ENCODE measurements at places on chromosomes 3 and 15.

- no peak for DNase-seq
These were observed 51.0 kb downstream of the TRANK1 start for GRCh38 chr3:36893826-36894225.

GRCh38 chr3:119324899-119325298 lies 30.7 kb downstream of the ARHGAP31 start:
- no peak for DNase-seq

DNA sequence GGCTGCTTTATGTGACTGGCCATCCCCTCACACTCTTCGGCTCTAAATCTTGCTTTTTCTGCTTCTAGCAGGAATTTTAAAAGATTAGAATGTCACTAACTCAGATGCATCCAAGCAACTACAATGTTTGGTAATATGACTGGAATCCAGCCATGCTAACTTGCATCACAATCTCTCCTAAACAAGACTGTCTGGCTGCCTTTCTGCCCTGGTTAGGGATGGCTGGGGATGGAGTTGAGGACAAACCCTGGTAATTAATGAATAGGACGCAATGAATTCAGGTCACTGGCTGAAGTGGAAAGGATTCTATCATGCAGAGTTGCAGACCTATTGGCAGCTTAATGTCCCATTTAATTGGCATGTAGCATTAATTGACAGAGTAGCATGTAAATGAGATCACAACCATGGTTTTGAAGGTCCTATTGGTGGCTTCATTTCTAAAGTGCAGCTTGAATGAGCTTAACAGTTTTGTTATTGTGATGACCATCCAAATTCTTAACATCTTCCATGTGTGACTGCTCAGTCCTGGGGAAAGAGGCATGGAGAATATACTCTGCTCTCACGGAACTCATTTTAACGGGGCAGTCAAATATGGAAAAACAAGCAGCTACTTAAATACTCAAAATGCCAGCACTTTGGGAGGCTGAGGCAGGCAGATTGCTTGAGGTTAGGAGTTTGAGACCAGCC lies 21.7 kb downstream of the NMNAT3 start:
- DNase-seq = no peak

GRCh38 chr15:43808960-43809678 lies 8.7 kb downstream of the HYPK start:
- no peak for DNase-seq

- DNase-seq = no peak
These were observed 396.6 kb downstream of the SOX2 start for GRCh38 chr3:182108371-182108770.

DNA sequence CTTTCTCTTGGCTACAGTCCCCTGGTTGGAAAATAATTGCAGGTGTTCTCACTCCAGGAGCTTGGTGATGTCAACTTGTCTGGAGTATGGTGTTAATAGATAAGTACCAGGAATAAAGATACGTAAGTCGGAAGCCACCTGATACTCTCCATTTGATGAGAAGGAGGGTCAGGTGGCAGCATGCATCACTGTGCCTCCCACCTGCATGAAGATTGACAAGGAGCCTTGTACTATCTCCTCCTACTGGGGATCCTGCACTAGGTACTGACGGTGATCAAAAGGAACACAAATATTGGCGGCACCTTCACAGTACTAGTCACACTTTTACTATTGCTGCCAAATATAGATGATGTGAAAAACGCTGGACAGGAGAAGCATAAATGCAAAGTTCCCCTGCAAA lies 32.6 kb upstream of the GABRB3 start:
- no peak for DNase-seq

- no peak for DNase-seq
These were observed 305.6 kb upstream of the TGFBR2 start for GRCh38 chr3:30300809-30301208.

GRCh38 chr15:59917504-59918157 lies 86.5 kb upstream of the FOXB1 start:
- peak; percentile 36 for DNase-seq

GRCh38 chr15:50278496-50278895 lies 13.0 kb upstream of the HDC start:
- DNase-seq = no peak

DNA sequence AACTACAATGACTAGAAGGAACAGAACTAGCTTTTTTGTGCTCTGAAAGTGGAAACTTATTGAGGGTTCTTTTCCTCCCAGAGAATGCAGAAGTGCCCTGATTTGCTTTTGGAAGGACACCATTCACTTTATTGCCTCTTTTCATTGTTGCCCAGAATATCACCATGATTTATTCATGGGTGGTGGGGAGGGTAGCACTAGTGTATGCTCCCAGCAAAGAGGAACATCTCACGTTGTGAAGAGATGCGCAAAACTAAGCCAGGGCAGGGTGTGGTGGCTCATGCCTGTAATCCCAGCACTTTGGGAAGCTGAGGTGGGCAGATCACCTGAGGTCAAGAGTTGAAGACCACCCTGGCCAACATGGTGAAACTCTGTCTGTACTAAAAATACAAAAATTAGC lies 31.4 kb downstream of the FLNB start:
- DNase-seq = no peak

GRCh38 chr3:63022114-63022513 lies 146.9 kb upstream of the CADPS start:
- DNase-seq = no peak

- DNase-seq = no peak
These were observed 2.2 kb upstream of the THRB start for GRCh38 chr3:24496529-24497482.

DNA sequence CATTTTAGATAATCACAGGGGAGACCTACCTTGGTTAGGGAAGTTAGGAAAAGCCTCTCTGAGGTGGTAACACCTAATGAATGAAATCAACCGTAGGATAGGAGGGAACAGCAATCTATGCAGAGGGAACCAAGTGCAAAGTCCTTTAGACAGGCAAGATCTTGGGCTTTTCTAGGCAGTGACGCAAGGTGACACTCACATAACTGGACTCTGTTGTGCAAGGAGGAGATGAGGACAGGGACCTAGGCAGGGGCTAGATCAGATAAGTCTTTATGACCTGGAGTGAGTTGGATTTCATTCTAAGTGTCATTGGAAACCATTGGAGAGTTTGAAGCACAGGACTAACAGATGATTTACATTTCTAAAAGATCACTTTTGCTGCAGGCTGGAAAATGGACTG lies 4.6 kb upstream of the LMOD3 start:
- no peak for DNase-seq

- DNase-seq = no peak
These were observed 39.1 kb downstream of the SCAPER start for GRCh38 chr15:76866008-76866407.

DNA sequence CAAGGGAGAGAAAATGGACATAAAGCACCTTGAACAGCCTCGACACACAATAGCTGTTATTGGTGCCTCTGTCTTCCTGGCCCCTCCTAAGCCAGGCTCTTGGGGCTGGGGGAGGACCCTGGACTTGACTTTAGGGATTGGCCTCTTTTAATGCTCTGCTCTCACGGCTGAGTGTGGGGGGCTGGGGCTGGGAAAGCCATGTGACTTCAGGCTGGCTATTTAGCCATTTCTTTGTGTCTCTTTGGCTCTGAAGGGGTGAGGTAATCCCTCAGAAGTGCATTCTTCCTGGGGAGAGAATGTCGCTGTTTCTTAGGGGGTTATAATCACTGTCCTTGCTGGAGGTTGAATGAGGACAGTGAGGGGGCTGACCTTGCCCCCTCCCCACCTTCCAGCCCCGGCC lies 26.2 kb downstream of the MAGEF1 start:
- no peak for DNase-seq

DNA sequence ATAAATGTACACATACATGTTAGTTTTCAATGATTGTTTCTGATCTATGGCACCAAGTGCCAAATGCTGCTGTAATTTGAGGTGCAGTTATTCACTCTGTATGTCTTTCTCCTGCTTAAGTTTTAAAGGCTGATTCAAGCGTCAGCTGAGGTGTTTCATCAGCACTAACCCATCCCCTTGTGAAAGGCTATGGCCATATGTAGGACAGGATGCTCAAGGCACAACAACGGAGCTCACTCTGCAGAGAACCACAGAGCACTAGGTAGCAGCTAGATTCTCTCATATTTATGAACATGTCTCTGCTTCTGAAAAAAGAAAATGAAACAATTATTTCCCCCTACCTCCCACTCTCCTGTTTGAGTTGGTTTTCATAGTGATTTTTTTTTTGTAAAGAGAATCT lies 340.0 kb upstream of the TMCO5A start:
- DNase-seq = no peak

DNA sequence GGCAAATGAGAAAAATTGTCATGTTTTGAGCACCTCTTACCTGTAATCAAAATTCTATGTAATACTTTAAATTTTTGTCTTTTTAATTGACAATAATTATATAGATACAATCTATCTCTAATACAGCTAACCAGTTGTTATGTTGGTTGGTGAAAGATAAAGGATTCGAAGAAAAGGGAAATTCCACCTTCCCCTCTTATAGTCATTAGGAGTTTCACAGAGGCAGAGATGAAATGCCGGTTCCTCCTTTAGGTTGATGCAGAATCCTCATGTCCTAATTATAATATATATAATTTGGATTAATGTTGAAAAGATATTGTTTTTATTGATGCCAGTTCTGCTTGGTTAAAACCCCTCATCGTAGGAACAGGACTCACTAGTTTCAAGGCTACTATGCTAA lies 67.1 kb downstream of the LRCH3 start:
- DNase-seq = no peak

DNA sequence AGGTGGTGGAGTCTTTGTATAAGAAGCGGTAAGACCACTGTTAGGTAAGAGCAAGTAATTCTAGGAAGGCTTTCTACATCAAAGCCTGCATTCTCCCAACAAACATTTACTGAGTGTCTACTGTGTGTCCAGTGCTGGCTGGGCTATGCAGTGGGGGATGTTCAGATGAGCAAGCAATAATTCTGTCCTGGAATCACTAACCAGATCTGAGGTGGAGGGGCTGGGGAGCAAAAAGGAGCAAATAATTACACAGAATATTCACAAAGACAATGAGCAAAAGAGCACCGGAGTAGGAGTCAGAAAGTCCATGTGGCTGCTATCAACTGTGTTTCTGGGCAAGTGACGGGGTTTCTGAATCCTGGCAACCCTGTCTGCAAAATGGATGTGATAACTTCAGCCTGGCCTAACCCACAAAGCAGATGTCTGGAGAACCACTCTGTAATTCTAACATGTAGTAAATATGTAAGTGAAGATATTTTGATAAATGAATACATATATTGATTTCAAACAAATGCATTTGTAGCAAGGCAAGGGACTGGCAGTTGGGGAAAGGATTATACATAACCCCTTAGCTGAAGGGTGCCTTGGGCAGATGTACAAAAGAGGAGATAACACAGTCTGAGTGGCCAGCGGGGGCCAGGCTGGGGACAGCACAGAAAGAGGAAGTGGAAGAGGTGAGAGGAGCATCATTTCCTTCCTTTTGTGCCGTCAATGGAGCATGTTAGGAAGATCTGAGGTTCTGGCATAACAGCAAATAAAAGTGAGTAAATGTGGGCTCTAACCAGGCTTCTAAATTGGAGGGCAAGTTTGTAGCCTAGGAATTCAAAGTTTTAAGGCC lies 28.8 kb downstream of the CYP8B1 start:
- no peak for DNase-seq

GRCh38 chr3:161069511-161070251 lies 35.5 kb downstream of the B3GALNT1 start:
- no peak for DNase-seq

- DNase-seq = peak; percentile 39
These were observed 16.4 kb downstream of the CLK3 start for GRCh38 chr15:74631935-74632560.

- DNase-seq = no peak
These were observed 11.5 kb downstream of the NUDT16 start for GRCh38 chr3:131393051-131393450.

GRCh38 chr3:170806676-170807075 lies 63.3 kb downstream of the RPL22L1 start:
- DNase-seq = no peak

DNA sequence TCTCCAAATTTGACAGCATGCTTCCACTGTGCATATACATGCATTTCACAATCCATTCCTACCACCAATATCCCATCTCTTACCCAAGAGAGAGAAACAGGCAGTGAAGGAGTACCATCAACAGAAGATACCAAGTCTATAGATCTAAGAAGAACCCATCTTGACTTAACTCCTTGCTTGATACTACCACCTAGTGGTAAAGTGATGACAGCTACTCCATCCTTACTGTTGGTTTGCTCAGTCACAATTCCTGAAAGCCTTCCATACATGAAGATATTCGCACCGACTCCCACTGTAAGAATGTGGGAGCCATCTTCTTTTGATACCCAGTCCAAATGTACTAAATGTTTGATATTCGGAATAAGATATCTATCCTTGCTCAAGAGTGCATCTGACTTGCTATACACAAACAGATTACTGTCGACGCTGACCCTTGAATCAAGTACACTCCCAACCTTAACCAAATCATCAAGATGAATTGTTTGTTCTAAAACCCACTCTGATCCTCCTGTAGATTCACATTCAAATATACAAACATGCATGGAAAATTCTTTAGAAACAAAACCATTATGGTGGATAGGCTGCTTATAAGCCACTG lies 123.1 kb downstream of the DMXL2 start:
- no peak for DNase-seq

DNA sequence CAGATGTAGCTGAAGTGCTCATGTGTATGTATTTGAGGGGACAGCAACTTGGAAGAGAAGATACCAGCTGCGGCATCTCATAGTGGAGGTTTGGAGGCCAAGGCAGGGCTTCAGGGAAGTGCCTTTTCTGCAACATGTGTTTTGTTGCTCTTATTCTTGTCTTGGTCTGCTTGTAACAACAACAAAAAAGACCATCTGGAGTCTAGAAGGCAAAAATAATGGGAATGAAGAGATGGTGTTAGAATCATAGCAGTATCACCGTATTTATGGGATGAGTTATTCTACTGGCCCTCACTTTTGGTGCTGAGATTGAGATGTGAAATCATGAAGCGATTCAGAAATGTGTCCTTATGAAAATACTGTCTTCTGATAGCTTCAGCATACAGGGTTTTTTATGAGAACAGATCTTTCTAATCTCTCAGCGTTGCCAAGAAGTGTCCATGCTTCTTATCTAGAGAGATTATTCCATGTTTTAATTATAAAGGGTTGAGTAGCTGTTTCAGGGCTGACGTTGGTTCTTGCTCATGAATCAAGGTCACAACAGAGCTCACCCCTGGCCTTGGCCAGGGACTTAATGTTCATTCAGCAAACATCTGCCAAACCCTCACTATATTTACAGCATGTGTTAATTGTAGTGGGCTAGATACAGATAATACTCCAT lies 58.0 kb downstream of the ITPR1 start:
- no peak for DNase-seq

GRCh38 chr3:57852896-57853295 lies 96.8 kb downstream of the SLMAP start:
- no peak for DNase-seq

DNA sequence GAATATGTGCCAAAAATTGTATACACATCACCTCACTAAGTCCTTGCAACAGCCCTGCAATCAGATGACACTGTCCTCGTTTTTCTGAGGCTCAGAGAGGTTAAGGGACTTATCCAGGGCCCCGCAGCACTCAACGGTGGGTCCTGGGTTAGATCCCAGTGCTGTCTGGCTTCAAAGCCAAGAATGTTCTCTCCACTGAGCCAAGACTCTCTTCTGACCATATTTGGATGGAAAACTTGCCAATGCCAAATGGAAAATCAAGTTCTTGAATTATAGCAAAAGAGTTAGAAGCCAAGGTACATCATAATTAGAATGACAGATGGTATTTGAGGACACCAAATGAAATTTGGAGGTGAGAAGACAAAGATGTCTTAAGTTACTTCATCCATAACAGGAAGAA lies 75.9 kb downstream of the NCEH1 start:
- no peak for DNase-seq

- no peak for DNase-seq
These were observed 234.2 kb upstream of the ST8SIA2 start for GRCh38 chr15:92159481-92159880.

GRCh38 chr15:62112616-62113593 lies 46.1 kb downstream of the C2CD4A start:
- no peak for DNase-seq

Measured in effector CD4-positive, alpha-beta T cell (primary cell).